Esophagus (tissue), 2 donors: ENCODE measurements at places on chromosomes 3 and 15. TPM values are rescaled to one million over a fixed set of nuclear protein-coding genes. Genes with fewer than 3 reads are reported as not detected.

Gene RAD51
- 5.9 TPM for polyA plus RNA-seq

Gene MRPL47
- polyA plus RNA-seq, result 38.1 TPM

Gene DTX3L
- 5.9 TPM for polyA plus RNA-seq

Gene LNP1
- polyA plus RNA-seq, result 0.35 TPM

Gene RYR3
- 1.8 TPM for polyA plus RNA-seq

Gene PIGBOS1
- polyA plus RNA-seq, result 9.2 TPM

Gene TARS3
- polyA plus RNA-seq, result 4.2 TPM

Gene CDC25A
- 1.8 TPM for polyA plus RNA-seq

Gene SERPINI1
- polyA plus RNA-seq, result 2.0 TPM

Gene GNAT1
- polyA plus RNA-seq, result 0.07 TPM
